ENCODE measurements at places on chromosomes 5 and 9.

DNA sequence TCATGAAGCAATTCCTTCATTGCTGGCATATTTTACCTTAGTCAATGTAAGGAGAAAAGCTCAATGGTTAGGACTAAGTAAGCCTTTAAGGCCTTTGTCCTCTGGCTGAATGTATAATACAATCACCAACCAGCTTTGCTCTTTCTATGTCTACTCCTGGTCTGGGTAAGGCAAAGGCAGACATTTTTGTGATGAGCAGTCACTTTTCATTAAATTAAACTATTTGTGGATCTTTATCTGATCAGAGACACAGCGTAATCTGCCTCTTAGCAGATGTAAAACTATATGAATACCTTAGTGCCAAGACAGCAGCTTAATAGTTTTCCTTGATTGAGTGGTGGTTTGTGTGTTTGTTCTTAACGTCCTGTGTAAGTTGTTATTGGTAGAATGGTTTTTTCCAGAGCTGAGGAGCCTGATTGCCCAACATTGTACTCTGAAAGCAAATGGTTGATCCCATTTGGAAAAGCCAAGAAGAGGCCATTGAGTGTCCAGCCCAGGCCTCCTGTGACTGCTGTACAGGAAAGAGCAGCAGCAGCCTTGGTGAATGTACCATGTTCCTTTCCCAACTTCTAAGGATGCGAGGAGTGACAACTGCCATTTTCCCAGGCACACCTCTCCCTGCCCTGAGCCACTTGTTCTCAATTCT lies 16.5 kb upstream of the CXXC5 start:
- no peak for DNase-seq

DNA sequence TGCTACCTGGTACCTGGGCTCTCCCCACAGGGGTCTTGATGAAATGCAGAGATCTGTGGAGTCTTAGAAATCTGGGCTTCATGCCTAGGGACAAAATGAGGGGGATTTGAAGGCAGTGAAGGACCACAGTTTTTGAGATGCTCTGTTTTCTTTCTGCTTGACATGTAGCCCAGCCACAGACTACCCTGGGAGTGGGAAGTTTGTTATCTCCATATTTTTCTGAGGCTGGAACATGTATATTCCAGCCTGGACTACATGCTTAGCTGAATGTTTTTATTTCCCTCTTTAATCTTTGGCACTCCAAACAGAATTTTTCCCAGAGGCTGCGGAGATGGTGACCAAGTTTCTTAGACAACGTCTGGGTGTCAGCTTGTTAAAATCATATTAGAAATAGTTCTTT lies 252.9 kb downstream of the PAPPA start:
- no peak for DNase-seq

GRCh38 chr5:128579093-128579492 lies 41.0 kb upstream of the FBN2 start:
- no peak for DNase-seq

- DNase-seq, result no peak
Observed at GRCh38 chr5:28451483-28451882, 1413.1 kb upstream of the CDH9 start.

DNA sequence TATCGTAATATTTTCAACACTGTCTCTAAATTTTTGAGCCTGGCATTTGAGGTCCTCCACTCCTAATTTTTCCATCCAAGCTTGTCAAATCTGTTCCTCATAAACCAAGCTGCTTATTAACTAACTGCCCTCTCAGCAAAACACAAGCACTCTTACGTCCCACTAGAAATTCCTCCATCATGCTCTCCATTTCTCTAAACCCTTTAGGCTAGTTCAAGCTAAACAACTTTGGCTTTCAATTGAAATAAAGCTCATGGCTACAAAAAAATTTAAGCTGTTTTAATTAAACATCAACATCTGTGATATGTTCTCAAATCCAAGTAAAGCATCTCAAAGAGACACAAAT lies 45.7 kb downstream of the RNF145 start:
- no peak for DNase-seq

- DNase-seq, result no peak
Observed at GRCh38 chr9:114003758-114004157, 74.3 kb downstream of the AMBP start.

DNA sequence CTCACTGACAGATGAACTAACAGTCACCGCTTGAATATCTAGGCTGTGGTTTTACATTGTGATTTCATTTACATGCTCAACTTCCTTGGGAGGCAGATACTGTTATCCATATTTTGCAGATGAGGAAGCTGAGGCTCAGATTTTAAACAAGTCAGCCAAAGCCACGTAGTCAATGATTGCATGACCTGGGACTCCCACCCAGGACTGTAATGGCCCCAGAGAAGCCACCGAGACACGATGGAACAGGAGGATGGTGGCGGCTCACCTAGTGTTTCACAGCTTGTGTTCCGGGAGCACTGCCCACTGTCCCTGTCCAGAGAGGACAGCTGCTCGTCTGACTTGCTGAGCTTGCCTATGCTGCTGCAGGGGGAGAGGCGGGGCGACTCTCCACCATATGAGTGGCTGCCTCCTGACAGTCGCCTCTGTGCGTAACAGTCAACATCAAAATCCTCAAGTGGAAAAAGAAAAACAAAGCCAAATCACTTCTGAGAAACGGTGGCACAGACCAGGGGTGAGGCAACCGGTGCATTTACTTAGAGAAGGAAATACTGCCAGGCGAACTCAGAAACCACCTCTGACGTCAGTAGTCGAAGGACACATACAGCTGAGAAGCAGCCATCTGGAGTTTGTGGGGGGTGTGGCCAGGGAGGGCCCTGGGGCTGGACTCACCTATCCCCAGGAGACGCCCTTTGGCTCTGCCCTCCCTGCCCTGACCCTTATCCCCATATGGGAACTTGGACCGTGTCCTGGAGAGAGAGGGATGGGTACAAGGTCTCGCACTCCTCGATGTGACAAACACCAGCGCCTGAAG lies 82.5 kb downstream of the PRRT1B start:
- peak; percentile 47 for DNase-seq

- no peak for DNase-seq
Observed at GRCh38 chr5:134948911-134949310, 18.8 kb upstream of the CATSPER3 start.

- DNase-seq, result no peak
Observed at GRCh38 chr5:97478483-97478882, 295.4 kb upstream of the RIOK2 start.
